GM12878 (cell line): ENCODE measurements at places on chromosomes 4 and X.

DNA sequence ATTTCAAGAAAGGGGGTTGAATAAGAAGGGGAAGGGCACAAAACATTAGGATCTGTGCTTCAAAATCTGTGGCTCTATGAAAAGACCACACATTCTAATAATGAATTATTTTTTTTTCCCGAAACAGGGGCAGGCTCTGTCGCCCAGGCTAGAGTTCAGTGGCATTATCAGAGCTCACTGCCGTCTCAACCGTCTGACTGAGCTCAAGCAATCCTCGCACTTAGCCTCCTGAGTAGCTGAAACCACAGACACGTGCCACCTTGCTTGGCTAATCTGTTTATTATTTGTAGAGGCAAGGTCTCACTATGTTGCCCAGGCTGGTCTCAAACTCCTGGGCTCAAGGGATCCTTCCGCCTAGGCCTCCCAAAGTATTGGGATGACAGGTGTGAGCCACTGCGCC, 33.4 kb downstream of the ACSL1 start:
- H3K4me3 ChIP-seq, result no peak overlapping the region
- H3K27me3 ChIP-seq, result no peaks in the 10 kb centered on the region
- H3K27ac ChIP-seq, result no peak overlapping the region
- H3K4me1 ChIP-seq, result peaks cover 15% of the 10 kb centered on the region
- peaks cover 30% of the 10 kb centered on the region for H3K36me3 ChIP-seq

DNA sequence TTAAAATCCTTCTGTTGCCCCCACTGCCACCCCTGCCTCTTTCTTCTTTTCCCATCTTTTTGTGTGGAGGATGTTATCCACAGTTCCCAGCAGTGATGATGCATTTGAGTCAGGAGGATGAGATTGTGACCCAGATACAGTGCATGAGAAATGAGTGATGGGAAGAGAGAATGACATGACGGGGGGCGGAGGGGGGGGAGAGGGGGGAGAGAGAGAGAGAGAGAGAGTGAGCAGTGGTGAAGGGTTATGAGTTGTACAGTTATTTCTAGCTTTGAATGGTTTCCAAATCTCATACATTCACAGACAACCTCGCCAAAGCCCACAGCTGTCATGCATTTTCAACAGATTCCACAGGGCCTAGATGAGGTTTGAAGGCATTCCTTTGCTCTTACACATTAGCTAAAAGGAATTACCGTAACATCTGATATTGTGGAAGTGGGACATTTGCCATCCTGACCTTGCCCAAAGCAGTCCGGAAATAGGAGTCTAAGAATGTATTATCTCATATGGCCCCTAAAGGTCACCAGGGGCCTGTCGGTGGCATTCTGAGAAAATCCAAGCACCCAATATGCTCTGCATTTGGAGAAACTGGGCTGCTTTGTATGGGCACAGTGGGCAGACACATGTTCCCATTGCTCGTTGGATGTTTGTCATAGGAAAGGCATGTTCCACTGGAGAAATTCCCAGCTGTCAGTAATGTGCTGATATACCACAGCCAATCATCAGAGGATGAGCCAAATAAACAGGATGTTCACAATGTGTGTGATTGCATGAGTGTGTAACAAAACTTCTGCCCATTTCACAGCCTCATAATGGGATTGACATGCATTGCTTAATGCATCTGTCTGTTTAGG, 435.8 kb downstream of the SPRY1 start:
- no peak overlapping the region for H3K27ac ChIP-seq
- DNase-seq, result no peak
- no peak overlapping the region for H3K4me3 ChIP-seq
- no peaks in the 10 kb centered on the region for H3K36me3 ChIP-seq
- H3K4me1 ChIP-seq, result no peaks in the 10 kb centered on the region

DNA sequence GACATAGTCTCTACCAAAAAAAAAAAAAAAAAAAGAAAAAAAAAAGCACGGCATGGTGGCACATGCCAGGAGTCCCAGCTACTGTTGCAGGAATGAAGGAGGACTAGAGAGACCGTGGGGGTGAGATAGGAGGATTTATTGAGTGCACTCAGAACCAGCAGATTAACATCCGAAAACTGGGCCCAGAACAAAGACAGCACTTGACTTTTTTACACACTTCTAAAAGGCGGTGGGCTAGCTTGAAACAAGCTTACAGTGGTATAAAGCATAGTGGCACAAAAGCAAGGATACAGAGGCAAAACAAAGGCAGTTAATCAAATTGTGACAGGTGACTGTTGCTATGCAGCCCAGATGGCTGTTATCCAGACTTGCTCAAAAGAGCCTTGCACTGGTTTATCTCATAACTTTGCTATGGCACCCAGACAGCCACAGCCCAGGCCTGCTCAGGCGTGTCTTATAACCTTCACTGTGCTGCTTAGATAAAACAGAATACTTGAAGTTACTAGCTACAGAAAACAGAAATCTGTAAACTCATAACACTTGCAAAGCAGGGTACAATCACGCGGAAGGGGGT, 9.9 kb upstream of the PI4K2B start:
- no peak overlapping the region for H3K27ac ChIP-seq
- DNase-seq, result no peak
- no peaks in the 10 kb centered on the region for H3K36me3 ChIP-seq

DNA sequence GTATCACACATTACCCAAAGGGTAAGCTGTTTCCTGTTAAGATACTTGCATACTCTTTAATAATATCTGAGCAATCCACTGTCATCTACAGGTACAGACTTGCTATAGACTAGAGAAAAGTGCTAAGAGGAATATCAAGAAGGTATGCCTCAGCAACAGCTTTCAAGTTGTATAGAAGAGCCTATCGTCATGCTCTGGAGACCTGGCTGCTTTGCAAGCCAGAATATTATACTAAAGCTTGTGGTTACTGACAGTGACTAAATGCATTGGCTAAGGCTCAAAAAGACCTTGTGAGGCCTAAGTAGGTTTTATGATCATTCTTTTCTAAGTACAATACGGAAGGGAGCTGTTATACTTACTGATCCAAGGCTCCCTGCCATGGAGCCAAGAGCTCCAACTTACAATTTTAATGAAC, 11.3 kb downstream of the LAMP2 start:
- peak; percentile 12 for DNase-seq
- no peaks in the 10 kb centered on the region for H3K36me3 ChIP-seq
- H3K27ac ChIP-seq, result peak overlapping the region; percentile 12; the same call in 1 of the 2 replicates
- peaks cover 10% of the 10 kb centered on the region for H3K4me1 ChIP-seq
- no peaks in the 10 kb centered on the region for H3K27me3 ChIP-seq

- no peaks in the 10 kb centered on the region for H3K36me3 ChIP-seq
- H3K27ac ChIP-seq, result no peak overlapping the region
- H3K4me3 ChIP-seq, result 0 out of 2 replicates have a peak overlapping the region, but pooled peaks have one; percentile 17
- peaks cover 5% of the 10 kb centered on the region for H3K4me1 ChIP-seq
- no peaks in the 10 kb centered on the region; the same call in none of the 2 replicates for H3K27me3 ChIP-seq
Measured at GRCh38 chr4:165133150-165133549, 20.5 kb upstream of the TMEM192 start.

DNA sequence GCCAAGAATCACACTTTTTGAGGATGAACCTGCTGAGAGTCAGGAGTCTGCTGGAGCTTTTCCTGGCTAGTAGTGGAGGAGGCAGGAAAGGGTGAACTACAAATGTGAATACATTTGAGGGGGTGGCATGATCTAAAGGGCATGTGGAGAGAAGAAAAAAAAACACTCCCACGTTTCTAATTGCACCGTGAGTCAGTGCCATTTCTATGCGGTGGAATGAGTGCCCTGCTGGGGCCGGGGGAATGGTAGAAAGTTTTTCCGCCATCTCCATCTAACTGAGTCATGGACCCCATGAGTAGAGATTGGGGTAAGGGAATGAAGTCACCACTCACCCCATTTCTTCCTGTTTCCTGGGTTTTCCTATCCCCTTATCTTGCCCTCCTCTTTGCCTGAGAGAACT, 19.8 kb downstream of the BEX3 start:
- H3K27me3 ChIP-seq, result no peaks in the 10 kb centered on the region
- no peaks in the 10 kb centered on the region for H3K36me3 ChIP-seq
- H3K4me3 ChIP-seq, result no peak overlapping the region

- H3K27me3 ChIP-seq, result no peaks in the 10 kb centered on the region
- peak; percentile 3 for DNase-seq
- no peak overlapping the region for H3K27ac ChIP-seq
- H3K4me3 ChIP-seq, result no peak overlapping the region
- H3K4me1 ChIP-seq, result no peaks in the 10 kb centered on the region
Measured at GRCh38 chr4:132642016-132642817, 506.9 kb upstream of the PCDH10 start.
